ENCODE measurements at places on chromosomes 13 and 19.
A peak's percentile ranks its signal among the peaks of the same experiment; 100 is the strongest.

DNA sequence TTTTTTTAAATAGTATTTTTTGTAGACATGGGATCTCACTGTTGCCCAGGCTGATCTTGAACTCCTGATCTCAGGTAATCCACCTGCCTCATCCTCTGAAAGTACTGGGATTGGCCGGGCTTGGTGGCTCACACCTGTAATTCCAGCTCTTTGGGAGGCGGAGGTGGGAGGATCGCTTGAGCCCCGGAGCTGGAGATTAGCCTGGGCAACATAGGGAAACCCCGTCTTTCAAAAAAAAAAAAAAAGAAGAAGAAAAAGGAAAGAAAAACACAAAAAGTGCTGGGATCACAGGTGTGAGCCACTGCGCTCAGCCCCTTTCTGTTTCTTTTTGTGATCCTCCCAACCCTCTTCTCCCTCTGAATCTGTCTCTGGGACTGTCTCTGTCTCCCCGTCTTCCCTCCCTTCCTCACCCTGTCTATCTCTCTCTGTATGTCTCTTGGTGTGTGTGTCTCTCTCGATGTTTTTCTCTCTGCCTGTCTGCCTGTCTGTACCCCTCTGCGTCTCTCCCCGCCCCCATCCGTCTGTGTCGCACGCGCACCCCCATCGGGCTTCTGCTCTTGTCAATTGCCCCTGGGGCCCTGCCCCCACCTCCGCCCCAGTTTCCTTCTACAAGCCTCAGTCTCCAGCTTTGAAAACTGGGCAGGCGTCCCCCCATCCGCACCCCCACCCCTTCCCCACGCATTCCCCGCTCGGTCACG is 540 bp upstream of the ZFP36 start:
- DNase-seq: peak; percentile 47

GRCh38 chr19:37172368-37173366 is at the start of gene ZNF585A:
Gene ZNF585A, minus strand, starts transcription at chr19:37172695. Its CDS starts 2,785 bp downstream, at chr19:37169910.
- peak; percentile 97 for DNase-seq

- no peak for DNase-seq
Observed at GRCh38 chr19:48480558-48481500, 11.7 kb downstream of the CYTH2 start.

- no peak for DNase-seq
Observed at GRCh38 chr19:374183-374885, 29.7 kb upstream of the MIER2 start.

DNA sequence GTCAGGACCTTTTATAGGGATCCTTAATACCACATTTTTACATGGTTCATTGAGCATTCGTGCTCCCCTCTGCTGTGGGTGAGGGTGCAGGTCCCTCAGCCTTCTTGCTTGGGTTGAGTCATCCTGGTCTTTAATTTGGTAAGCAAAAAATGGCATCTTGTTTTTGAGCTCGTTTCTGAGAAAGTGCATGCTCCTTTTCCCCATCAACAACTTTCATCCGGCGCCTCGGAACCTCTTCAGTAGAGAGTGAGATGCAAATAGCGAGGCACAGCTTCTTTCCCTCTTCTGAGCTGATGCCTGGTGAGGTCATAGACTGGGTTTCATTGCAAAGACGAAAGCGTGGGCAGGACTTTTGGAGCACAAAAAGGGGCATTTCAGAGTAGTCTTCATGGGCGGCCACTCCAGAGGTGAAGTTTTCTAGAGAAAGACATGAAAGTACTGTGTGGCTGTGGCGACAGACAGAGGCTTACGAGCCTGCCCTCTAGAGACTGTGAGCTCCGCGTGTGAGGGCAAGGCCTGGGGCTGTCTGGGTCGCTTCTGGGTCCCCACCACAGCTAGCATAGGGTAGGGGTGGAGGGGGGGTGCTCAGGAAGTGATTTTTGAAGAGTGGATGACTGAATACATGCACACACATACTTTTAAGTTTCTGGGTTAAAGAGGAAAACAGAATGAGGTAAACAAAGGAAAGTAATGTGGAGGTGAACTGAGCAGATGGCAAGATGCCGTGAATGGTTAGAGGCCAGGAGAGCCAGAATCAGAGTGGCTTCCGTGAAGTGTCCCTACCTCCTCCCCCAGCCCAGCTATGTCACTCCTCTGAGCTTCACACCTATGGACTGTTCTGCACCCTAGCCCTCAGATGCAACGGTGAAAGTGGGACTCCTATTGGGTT is 44.3 kb downstream of the BBC3 start:
- no peak for DNase-seq

GRCh38 chr19:39845172-39845571 is 1.0 kb downstream of the FBL start:
- DNase-seq: no peak

- no peak for DNase-seq
Observed at GRCh38 chr19:45280471-45280961, 29.4 kb downstream of the MARK4 start.

- peak; percentile 45 for DNase-seq
Observed at GRCh38 chr19:5091018-5091683, 122.2 kb downstream of the KDM4B start.

DNA sequence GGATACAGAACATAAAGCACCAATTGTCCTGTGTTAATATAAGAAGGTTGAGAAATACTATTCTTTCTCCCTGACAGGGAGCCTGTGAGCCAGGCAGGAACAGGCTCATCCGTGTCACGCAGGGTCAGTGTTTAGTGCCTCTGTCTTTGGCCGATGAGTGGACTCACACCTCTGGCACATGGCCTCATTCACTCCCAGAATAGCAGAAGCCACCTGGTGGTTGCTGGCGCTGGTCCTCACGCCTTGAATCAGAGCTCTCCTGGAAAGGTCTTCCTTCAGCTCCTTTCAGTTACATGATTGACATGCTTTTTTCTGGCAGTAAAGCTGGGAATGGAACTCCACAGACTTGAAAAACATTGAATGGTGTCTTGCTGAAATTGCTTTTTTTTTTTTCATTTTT is 28.1 kb upstream of the SIAH3 start:
- no peak for DNase-seq

DNA sequence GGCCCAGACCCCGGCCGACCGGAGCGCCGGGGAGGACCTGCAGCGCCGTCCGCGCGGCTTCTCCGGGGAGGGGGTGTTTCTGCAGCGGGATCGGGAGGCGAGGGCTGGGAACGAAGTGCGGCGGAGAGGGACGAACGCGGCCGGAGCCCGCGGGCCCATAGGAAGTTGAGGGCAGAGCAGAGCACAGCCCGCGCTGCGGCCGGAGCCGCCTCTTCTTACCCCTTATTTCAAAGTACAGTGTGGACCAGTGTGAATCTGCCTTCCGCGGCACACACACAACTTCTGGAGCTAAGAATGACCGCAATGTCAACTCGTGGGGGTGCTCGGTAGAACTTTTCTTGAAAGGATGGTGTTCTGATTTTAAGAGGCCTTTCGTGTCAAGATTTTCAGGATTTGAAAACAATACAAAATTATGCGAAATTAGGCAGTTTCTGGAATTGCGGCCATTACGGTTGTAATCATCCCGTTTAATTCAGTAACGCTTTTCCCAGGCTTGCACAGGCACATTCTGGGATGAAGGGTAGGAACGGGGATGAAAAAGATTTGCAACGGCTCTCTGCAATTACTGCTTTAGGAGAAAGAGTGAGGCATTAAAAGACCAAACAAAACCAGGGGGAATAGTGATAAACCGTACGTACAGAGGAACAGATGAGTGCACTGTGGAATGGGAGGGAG is 821 bp downstream of the TDRD3 start:
- peak; percentile 65 for DNase-seq

DNA sequence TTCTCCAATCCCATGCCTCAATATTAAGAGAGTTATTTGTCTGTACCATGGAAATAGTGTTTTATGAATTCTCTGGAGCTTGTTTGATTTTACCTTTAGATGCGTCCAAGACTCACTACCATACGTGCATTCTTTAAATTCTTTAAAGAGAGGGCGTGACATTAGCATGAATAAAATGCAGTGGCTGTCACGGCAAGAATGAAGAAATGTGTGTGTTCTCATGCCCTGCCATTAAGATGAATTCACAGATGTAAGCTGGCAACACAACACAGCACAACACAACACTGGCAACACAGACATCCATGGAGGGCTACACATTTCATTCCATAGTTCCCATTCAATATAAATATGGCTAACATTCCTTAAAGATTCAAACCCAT is 213.4 kb downstream of the ENOX1 start:
- DNase-seq: peak; percentile 44

GRCh38 chr19:6745965-6746364 is 6.5 kb downstream of the TRIP10 start:
- no peak for DNase-seq

DNA sequence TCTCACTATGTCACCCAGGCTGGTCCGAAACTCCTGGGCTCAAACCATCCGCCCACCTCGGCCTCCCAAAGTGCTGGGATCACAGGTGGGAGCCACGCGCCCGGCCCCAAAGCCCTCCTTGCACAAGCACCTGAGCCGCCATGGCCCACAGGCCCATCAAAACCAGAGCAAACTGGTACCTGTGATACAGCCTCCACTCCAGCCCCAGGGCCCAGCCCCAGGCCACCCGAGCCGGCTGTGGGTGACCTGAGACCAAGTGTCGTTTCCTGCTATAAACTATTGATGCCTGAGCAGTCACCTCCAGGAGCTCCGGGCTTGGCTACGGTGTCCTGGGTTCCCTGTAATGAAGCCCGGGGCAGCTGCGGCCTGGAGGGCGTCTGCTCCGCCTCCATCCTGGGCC is 9.7 kb upstream of the PTBP1 start:
- no peak for DNase-seq
